ENCODE measurements at places on chromosomes 2 and 18.

GRCh38 chr18:6593142-6593885 lies 136.2 kb upstream of the ARHGAP28 start:
- no peak for DNase-seq

GRCh38 chr18:53864770-53865169 lies 359.7 kb downstream of the MBD2 start:
- DNase-seq = no peak

- no peak for DNase-seq
Observed at GRCh38 chr2:175595139-175595538, 406.9 kb downstream of the LNPK start.

GRCh38 chr2:191895743-191896142 lies 48.9 kb upstream of the CAVIN2 start:
- DNase-seq = no peak

DNA sequence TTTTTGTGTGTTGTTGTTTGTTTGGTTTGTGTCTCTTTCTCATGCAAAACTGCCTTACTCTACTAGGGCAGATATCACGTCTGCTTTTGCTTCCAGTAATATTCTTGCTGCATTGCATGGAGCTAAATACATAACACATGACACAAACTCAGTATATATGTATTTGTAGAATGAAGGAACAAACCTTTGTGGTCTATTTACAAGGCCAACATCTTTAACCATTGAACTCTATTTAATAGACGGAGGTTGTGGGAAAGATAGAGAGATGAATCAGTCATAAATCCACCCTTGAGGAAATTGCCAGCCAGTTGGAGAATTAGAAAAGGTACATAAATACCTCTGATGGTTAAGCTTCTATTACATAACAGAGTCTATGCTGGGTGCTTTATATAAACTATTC lies 26.0 kb upstream of the IL1RL1 start:
- DNase-seq = no peak

DNA sequence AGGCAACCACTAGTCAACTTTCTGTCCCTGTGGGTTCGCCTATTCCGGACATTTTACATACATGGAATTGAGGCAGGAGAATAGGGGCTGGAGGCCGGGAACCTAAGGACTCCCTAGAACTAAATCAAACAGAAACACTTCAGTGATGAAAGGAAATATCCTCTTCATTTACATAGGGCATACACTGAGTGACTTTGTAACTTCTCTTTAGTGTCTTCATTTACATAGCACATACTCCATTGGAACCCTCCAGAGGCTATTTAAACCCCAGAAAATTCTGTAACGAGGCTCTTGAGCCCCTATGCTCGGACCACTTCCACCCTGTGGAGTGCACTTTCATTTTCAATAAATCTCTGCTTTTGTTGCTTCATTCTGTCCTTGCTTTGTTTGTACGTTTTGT lies 56.5 kb downstream of the CCDC195 start:
- no peak for DNase-seq

DNA sequence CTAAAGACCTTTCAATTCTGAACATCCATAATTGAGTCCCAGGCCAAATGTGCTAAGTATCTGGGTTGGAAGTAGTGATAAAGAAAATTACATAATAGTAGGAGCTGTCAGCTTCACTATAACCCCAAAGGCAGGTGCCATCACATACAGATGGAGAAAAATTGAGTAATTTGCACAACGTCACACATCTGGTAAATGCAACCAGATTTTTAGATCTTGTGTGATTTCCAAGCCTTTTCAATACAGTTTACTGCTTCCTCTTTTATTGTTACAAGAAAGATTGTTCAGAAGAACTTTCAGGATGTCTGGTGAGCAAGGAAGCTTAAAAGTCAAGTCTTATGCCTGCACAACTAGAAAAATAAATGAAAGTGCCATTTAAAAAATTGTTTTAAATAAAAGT lies 62.3 kb downstream of the UBE2E3 start:
- DNase-seq = no peak

DNA sequence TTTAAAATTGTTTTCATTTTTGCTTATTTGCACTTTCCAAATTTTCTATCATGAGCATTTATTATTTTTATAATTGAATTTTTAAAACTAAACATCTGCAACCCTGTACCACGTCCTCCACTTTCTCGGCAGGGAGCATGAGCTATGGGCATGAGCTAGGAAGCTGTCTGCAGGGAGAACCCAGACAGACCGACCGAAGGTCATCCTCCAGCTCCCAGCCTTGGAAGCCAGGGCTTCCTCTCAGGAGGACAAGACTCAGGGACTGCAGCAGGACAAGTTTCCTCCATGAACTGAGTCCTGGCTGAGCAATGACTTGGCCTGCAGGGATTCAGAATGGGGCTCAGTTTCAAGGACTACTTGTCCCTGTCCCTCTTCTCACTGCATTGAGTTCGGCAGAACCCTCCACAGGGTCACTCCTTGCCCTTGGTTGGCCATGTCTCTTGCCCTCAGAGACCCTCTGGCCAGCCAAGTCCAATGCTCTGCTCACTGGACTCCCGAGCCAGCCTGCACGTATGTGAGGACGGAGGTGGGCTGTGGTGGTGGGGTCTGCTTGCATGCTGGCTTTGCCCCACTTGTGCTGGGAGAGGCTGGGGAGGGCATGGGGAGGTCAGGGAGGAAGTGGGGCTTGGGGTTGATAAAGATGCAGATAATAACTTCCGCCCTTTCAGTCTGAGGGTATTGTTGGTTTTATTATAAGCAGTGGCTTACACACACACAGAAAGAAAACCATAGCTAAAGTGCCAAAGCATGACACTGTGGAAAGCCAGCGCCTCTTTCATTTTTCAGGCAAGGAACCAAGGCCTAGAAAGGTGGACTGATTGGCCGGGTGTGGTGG lies 6.6 kb downstream of the NMUR1 start:
- DNase-seq = no peak

GRCh38 chr2:201909348-201909747 lies 103.0 kb downstream of the CDK15 start:
- DNase-seq = peak; percentile 8

DNA sequence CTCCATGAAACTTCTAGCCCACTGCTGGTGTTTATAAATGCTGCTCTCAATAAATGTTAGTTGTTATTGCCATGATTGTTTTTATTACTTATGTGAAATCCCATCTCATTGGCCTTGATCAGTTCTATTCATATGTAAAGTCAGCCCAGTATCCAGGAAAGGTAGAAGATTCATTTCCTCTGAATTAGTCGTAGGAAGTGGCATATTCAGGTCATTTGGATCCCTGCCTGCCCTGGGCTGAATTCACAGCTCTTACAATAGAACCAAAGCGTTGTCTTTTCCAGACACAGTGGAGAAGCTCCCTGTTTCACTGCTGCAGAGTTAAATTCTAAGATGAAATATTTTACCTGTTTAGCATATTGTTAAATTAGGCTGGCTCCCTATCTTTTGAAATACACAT lies 70.3 kb downstream of the MAIP1 start:
- DNase-seq = no peak

DNA sequence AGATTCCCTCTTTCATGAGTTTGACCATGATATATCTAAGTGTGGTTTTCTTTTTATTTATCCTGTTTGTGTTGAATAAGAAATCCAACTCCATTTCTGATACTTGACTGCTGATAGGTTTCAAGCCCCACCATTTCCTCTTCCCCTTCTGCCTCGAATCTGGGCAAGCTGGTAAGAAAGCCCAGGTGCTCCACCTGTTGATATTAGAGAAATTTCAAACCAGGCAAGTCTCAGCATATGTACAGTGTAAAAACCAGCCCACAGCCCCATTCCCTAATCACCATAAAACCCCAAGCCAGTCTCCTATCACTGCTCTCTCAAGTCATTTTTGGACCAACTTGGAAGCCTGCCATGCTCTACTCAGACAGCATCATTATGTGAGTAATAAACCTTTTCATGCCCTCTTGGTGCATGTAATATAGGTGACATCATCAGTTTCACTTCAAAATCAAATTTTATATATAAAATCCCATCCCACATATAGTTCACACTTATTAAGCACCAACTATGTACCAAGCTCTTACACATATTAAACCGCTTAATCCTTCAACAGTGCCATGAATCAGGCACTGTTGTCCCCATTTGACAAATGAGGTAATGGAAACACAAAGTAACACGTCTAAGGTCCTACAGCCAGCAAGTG lies 46.6 kb downstream of the SMAD2 start:
- no peak for DNase-seq
